Glomerular endothelial cell (primary cell): ENCODE measurements at places on chromosomes 4 and X. TPM values are rescaled to one million over a fixed set of nuclear protein-coding genes. Genes with fewer than 3 reads are reported as not detected.

The ARHGAP36 gene
- total RNA-seq: not detected in 2 replicates

The CHIC1 gene
- 9.5 and 15.6 TPM in 2 replicates for total RNA-seq

The SULT1B1 gene
- 0.24 and 1.1 TPM in 2 replicates for total RNA-seq

The BRS3 gene
- not detected in 2 replicates for total RNA-seq

The CYLC1 gene
- total RNA-seq: not detected in 2 replicates

The ZBTB49 gene
- total RNA-seq: 3.6 and 3.8 TPM in 2 replicates
